A673 (cell line): ENCODE measurements at places on chromosomes 1 and 21. TPM values are rescaled to one million over a fixed set of nuclear protein-coding genes. Genes with fewer than 3 reads are reported as not detected.

DNA sequence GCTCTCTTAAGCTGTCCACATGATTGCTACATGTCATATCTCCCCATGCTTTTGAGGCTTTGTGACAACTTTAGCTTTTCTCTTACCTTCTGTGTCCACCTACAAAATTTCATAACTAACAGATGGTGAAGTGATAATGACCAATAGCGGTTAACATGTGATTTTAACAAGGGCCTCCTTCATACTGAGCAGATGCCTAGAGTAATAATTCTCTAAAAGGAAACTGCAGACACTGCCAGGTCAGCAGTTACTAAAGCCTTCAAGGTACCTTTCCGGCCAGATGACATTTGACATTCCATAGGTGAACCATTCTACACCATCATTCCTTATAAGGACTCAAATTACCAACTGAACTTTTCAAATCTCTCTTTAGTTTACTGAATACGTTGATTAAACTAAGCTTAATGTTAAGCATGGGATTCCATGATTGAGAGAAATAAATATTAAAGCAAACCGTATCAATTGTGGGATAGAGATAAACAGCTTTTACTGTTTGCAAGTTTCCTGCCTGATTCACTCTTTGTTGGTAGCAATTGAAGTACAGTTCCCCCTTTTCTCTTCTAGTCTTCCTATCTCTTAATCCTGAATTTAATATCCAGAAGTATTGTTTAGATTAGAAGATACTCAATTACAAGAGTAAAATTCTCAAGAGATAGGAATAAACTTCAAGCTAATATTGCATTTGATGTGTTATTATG lies 205.1 kb downstream of the PLA2G4A start:
- no peak for DNase-seq

DNA sequence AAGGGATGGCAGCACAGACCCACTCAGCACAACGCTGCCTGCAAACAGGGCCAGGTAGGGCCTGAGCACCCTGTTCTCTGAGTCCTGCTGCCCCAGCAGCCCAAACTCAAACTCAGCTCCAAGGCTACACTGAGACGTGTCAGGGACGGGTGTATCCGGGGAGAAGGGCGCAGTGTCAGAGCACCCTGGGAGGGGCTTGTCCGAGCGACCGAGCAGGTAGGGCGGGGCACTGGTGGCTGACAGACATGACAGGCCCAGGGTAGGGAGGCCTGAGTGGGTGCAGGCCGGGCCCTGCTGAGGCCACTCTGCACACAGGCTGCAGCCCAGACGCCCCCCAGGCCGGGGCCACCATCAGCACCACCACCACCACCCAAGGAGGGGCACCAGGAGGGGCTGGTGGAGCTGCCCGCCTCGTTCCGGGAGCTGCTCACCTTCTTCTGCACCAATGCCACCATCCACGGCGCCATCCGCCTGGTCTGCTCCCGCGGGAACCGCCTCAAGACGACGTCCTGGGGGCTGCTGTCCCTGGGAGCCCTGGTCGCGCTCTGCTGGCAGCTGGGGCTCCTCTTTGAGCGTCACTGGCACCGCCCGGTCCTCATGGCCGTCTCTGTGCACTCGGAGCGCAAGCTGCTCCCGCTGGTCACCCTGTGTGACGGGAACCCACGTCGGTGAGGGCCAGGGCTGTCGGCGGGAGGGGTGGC lies 5.5 kb downstream of the SCNN1D start:
- no peak for DNase-seq

- no peak for DNase-seq
Observed at GRCh38 chr1:8013800-8014199, 12.3 kb downstream of the ERRFI1 start.

- no peak for DNase-seq
Observed at GRCh38 chr1:170471398-170472053, 60.4 kb upstream of the GORAB start.

GRCh38 chr1:232699814-232700213 lies 69.9 kb upstream of the SIPA1L2 start:
- no peak for DNase-seq

- DNase-seq, result no peak
Observed at GRCh38 chr21:39908265-39908923, 41.2 kb downstream of the PCP4 start.

GRCh38 chr21:25188677-25189079 lies 418.6 kb downstream of the MRPL39 start:
- no peak for DNase-seq

DNA sequence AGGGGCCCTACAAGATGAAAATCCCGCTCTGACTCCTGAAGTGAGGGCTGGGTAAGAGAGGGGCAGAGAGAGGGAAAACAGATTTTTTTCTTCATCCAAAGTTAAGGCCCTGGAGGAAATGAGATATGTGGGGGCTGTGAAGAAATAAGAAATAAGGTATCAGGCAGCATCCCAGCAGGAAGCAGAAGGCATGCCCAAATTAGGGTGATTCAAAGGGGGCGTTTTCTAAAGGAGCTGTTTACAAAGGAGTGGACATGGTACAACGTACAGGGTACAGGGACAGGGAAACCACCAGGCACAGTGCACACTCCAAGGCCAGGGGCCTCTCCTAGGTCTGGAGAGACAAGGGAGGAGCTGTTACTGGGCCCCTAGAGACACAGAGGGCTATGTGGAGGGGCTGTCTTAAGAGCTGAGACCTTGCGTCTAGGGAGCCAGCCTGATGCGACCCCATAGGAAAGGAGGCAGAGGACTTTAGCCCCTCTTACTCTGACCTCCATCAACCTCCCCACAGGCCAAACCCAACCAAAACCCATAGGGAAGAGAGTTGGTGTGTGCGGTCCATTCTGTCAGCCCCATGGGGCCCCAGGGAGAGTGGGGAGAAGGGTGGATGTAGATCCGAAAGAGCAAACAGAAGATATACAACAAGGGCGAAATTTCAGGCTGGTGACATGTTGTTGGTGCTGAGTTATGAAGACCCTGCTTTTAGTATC lies 38.6 kb downstream of the STYXL2 start:
- DNase-seq, result no peak

DNA sequence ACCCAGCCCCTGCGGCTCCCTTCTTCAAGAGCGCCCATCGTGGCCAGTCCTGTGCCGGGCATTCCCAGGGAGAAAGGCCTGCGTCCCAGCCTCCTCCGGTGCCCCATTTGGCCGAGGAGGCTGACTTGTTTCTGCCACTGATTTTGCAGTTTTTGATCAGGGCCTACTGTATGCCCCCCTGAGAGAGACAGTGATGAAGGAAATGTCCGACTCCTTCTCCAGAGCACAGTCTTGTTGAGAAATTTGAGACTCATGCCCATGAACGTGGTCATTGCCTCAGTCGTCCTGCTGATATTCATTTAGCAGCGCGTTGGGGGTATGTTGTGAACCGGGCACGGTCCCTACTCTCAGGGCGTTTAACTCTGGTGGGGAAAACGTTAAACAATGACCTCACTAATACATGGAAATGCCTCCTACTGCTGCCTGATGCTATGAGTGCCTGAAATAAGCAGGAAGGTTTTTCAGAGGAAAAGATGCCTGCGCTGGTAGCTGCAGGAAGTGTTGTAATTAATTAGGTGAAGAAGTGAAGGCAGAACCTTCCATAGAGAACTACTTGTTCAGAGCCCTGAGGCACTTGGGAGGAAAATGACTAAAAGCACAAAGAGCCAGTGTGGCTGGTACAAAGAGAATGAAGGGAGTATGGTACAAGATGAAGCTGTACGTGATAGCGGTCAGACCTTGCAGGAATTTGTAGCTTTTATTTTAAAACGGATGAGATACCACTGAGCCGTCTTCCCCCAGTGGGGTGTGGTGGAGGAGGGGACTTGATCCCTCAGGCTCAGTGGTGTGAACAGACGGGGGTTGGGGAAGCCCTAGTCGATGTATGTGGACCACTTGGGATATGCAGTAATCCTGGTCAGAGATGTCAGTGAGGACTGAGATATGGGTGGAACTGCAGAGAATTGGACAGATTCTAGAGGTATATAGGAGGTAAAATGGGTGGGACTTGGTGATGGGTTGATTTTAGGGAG lies 730 bp downstream of the ZCCHC17 start:
- peak; percentile 12 for DNase-seq

DNA sequence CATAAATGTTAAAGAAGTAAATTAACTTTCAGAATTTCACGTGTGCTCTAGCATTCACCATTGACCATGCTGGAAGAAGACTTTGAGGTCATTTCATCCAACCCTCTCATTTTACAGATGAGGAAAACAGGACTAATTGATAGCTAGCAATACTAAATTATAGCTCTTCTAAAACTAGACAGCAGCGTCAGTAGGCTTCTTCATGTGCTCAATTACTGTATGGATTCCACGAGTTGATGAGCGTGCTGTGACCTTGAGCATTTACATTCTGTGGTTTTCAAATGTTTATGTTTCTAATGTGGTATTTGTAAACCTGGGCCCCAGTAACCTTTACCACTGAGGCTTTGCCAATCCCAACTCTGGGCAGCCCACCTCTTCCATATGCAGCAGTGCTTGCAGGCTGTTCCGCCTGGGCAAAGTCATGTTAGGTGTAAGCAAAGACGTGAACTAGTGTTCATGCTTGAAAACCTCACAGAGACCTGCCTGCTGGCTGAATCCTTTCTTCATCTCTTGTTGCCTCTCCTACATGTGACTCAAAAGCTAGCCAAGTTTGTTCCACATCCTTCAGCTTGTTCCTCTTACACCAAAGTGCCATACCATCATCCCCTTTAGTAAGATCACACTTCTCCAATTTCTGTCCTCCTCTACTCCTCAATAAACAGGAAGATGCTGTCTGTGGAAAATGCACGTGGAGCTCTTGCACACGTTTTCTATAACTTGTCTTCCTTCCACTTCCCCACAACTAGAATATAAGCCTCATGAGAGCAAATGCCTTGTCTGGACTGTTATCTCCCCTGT lies 17.2 kb downstream of the KCNJ15 start:
- no peak for DNase-seq

- no peak for DNase-seq
Observed at GRCh38 chr1:177283380-177283779, 112.6 kb downstream of the BRINP2 start.

DNA sequence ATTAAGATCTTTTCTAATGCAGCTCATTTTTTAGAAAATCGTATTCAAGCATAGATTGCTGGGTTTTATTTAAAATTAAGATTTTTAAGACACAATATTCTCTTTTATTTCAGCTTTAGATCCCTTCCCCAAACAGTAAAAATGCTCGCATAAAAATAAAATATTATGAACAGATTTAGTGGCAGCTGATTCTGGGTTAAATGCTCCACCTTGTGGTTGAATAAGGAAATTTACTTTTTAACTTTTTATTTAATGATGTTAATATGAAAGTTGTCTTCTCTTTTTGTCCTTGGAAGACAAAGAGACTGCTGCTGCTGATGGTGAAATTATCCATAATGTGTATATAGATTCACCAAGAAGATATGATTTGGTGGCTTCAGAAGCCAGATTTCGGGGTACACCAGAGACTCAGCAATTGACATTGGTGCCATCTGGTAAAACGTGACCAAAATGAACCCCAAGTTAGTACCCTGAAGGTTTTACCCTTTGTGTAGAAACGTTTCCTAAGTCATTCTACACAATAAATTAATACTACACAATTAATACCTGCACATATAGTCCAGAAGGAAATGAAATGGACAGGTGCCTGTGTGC lies 128.0 kb downstream of the ADAMTS1 start:
- peak; percentile 55 for DNase-seq

- DNase-seq, result no peak
Observed at GRCh38 chr1:218658899-218659298, 313.8 kb downstream of the TGFB2 start.

- peak; percentile 14 for DNase-seq
Observed at GRCh38 chr1:203858055-203858454, 3.3 kb upstream of the SNRPE start.

DNA sequence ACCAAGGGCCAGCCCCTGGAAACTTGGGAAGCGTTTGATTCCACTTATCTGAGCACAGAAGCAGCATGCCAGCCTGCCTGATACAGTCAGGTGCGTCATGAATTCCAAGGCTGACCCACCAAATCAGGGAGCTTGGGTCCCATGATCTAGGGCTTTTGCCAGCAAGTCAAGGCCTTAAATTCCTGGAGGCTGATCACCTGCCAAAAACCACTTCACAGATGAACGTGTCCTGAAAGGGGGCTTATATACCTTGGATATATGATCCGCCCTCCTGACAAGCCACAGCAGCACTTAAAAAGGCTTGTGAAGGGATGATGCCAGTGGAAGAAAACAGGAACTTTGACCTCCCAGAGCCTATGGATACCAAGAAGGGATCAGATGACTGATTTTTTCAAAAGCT lies 24.0 kb upstream of the CLIC6 start:
- no peak for DNase-seq

DNA sequence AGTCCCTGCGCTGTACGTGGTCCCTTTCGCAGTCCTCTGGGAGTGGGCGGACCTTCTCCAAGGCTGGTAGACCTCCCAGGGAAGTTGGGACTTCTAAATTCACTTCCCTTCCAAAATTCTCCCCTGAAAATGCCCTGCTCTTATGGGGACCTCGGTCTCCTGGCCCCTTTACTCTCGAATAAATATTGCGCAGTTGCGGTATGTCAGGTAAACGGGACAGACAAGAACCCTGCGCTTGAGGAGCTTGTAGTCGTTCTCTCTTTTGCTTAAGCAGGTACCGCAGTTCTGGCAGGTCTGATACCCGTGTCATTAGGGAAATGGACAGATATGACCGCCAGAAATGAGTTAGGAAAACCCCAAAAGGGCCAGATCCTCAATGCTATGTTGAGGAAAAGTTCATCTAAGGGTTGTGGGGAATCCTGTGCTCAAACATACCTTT lies 561 bp downstream of the KIF2C start:
- no peak for DNase-seq

DNA sequence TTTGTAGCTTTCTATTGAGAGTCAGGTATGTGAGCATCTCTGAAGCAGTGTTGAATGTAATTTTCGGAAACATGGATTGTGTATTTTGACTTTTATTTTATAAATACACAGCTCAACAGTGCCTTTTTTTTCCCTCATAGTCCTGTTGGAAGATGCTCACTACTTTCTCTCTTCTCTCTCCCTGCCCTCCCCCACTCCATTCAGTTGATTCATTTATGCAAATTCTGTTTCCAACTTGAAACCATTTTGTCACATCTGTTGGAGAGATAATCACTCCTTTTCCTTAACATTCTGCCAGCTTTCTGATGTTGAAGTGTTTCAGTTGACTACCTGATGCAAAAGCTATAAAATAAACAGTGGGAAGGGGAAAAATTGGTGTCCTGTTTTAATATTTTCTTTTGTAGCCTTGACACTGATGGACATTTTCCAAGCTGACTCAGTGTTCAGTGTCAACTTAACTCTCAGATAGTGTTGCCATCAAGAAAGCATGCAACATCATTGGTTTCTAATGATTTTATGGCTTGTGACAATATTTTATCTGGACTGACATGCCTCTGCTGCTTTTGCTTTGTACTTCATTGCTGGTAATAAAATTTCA lies 194.5 kb downstream of the HS2ST1 start:
- no peak for DNase-seq

OR2T2 gene
- not detected in 2 replicates for total RNA-seq

SPRR2D gene
- 0.62 TPM in 1 of 2 replicates, not detected in the other for total RNA-seq

SFN gene
- total RNA-seq, result 0.24 TPM in 1 of 2 replicates, not detected in the other

ZBTB18 gene
- 15.2 and 15.5 TPM in 2 replicates for total RNA-seq

GJA4 gene
- total RNA-seq, result not detected in 2 replicates

LCE2A gene
- not detected in 2 replicates for total RNA-seq

LAMB3 gene
- 8.1 and 12.7 TPM in 2 replicates for total RNA-seq

GDAP2 gene
- total RNA-seq, result 23.5 and 26.7 TPM in 2 replicates
